IPS DF 19.7 (cell line): ENCODE measurements at places on chromosomes 12 and 14.

DNA sequence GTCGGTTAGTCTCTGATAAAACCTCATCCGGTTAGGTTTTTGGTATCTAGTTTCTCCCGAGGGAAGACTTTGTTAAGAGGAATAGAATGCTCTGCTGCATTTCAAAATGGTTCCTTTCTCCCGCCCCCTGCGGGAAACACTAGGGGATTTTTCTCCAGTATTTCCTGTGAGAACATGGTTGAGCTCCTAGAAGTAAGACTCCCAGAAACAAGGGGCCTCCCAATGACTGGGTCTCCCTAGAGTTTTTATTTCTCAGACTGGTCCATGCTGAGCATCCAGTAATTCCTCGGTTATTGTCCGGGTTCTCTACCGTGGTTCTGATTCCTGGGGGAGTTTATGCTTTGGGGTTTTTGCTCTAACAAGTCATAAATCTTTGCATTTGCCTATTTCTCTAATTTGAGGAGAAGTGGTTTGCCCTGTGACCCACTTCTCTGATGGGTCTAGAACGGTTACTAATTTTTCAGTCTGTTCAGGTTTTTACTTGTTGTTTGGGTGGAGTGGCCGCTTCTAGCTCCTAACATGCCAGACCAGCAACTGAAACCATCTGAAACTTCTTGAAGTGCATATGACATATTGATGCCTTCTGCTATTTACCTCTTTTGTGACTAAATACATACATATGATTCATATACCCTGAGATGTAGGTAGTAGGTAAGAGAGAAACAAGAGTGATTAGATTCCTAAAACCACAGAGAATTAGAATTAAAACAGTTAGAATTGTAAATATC lies 25.1 kb downstream of the TESPA1 start:
- no peak for DNase-seq

- no peak for DNase-seq
Observed at GRCh38 chr12:97650242-97650641, 187.6 kb downstream of the RMST start.

DNA sequence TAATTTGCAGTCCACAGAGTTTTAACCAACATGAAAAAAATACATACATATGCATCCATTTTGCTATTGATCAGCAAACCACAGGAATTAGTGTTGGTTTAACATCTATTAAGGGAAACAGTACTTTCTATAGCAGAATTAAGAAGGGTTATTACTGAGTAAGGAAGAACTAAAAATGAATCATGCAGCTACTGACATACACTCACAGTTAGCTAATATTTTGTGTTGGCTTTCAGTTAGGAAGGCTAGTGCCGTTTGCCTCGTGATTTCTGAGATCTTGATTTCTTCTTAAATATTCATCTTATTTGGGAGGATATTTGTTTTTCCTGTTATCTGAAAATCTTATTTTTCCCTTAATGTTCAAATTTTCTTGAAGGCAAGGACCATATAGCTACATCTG lies 423.4 kb downstream of the NOVA1 start:
- DNase-seq: no peak

DNA sequence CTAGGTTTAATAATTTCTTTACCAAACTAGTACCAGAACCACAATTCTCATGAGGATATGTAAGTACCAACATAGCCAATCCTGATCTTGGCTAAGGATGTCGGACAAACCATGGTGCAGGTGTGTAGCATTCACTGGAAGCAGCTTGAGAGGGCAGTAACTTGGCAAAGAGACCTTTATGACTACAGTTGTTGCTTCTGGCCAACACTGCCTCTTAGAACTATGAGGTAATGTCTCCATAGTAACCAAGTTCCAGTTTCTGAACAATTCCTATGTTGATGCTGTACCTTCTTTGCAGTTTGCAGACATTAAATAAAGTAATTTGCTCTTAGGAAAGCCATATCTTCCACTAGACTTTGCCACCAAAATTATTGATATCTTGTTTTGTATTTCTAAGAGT lies at the start of gene LMNTD1:
TSS of gene LMNTD1 (minus strand) at position 186 of the 400 bp plus-strand sequence. CDS start 324 bp downstream, outside the sequence.
- no peak for DNase-seq

GRCh38 chr12:8562310-8562709 lies 21.6 kb upstream of the CLEC4E start:
- no peak for DNase-seq

GRCh38 chr14:89248411-89249064 lies 168.5 kb downstream of the FOXN3 start:
- no peak for DNase-seq

GRCh38 chr14:55238019-55238680 lies 33.1 kb upstream of the FBXO34 start:
- no peak for DNase-seq

GRCh38 chr14:81567302-81567701 lies 33.6 kb upstream of the SEL1L start:
- DNase-seq: no peak

GRCh38 chr12:2035431-2036055 lies 17.2 kb upstream of the CACNA1C start:
- DNase-seq: no peak

DNA sequence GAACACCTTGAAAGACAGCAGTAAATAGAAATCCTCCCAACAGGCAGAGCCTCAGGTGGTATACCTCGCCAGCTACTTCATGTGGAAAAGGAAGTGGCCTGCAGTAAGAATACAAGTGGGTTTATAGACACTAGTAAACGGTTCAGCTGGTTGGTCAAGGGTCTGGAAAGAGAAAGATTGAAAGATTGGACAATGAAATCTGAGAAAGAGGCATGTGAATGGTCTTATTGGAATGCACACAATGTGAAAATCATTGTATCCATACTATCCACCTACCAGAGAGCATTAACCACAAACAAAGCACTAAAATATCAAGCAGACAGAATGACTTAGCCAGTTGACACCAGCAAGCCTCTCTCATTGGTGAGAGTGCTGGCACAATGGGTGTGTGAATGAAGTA lies 98.2 kb downstream of the SSPN start:
- DNase-seq: no peak

DNA sequence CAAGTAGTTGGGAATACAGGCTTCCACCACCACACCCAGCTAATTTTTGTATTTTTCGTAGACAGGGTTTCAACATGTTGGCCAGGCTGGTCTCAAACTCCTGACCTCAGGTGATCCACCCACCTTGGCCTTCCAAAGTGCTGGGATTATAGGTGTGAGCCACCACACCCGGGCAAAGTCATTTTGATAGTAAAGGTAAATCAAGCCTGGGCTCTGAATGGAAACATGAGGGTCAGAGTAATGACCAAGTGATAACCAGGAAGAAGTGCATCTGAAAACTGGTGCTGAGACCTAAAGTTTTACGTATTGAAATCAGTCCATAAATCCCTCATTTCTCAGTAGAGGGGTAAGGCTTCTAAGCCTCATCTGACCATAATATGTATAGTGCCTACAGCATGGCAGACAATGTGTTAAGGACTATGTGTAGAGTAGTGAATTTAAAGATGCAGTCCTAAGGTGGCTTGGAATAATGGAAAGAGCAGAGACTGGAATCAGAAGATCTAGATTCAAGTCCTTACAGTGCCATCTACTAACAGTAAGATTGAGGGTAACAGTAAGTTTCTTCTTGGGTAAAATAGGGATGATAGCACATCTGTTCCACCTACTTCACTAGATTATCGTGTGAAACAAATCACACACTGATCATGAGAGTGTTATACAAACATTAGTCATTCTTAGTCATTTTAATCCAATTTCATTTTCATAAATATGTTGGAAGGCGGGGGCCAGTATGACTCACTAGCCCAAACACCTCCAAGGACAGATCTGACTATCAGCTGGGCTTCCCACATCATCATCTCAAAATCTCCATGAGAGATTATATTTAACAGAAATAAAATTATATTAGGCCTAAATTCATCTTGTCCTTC lies 11.2 kb downstream of the MAP4K5 start:
- DNase-seq: no peak

DNA sequence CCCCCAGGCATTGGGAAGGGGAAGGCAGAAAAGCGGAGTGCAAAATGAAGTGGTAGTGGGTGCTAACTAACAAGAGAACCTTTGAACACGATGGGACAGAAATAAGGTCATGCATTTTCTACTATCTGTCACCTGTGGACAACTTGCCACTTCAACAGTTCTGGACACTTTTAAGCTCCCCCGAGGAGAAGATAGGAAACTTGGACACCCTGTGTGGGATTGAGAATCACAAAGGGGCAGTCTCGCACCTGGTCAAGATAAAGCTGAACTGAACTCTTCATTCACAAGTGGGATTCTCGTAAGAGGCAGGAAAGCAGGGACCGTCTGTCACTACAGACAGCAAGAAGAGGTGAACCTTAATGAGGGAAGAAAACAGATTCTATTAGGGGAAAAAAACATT lies 51.6 kb downstream of the EIF2S3B start:
- no peak for DNase-seq

- no peak for DNase-seq
Observed at GRCh38 chr12:123762715-123763052, 583 bp downstream of the DNAH10 start.

- no peak for DNase-seq
Observed at GRCh38 chr14:51018521-51018920, 74.2 kb upstream of the PYGL start.

- DNase-seq: no peak
Observed at GRCh38 chr14:34931206-34931605, 51.6 kb upstream of the SRP54 start.

GRCh38 chr12:76444408-76444984 lies 96.3 kb upstream of the BBS10 start:
- DNase-seq: no peak

DNA sequence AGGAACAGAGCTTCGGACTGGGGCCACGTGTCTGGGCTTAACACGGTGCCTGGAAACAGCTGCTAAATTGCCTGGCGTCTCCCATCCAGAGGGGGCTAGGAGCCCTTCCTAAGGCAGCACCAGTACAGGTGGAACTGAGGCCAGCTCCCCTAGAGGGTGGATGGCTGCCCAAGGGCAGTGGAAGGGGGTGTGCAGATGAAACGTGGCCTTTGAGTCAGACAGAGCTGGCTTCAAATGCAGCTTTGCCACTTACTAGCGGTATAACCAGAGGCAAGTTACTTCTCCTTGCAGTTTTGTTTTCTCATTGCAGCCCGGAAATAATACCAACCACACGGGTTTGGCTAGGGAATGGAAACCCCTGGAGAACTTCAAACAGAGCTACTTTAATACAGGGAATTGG lies 59.3 kb upstream of the SLC24A4 start:
- no peak for DNase-seq

DNA sequence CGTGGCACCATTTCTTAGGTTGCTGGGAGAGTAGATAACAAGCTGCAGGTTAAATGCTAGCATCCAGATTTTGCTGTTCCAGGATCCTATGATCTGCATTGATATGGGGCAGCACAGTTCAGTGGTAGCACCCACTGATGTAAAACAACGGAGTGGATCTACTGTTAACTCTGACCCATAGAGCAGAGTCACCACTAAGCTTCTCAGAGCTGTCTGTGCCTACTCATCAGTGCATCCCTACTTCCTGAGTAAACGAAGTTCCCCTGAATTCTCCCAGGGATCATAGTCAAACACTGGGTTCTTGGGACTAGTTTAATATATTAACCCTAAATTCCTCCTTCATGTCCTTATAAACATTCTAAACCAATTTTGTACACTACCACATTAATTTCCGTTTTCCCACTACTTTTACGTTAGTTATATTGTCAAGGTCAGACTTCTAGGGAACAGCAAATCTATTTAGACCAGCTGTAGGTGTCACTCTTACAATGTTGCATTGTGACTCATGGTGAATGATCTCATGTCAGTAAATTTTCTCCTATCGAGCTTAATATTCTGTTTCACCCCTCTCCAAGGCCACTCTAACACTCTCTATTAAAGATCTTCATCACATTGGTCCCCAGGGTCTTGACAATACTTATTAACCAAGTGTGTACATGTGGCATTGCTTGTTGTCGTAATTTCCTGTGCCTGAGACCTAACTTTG lies 10.3 kb downstream of the RERGL start:
- no peak for DNase-seq

GRCh38 chr12:16472631-16473030 lies 125.2 kb downstream of the MGST1 start:
- DNase-seq: no peak

DNA sequence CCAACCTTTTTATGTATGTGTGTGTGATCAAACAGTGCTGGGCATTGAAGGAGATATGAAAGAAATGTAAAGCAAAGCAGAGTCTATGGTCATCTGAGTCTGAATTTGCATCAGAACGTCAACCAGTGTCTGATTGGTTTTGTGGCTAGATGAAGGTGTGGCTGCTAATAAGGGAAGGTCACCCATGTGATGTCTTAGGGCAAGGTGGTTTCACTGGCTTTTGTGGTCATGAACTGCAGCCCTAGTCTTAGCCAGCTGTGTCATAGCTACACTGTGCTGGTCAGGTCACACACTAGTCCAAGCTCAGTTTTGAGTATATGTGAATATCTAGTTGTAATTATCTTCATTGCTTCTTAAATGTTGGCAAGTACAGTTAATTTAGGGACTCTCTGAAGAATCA lies 105.8 kb downstream of the TGFB3 start:
- no peak for DNase-seq

GRCh38 chr12:45343269-45344051 lies 127.6 kb downstream of the ANO6 start:
- DNase-seq: no peak

- DNase-seq: no peak
Observed at GRCh38 chr12:15726027-15726877, 62.9 kb downstream of the EPS8 start.
